ENCODE measurements at places on chromosomes 11 and 22.

DNA sequence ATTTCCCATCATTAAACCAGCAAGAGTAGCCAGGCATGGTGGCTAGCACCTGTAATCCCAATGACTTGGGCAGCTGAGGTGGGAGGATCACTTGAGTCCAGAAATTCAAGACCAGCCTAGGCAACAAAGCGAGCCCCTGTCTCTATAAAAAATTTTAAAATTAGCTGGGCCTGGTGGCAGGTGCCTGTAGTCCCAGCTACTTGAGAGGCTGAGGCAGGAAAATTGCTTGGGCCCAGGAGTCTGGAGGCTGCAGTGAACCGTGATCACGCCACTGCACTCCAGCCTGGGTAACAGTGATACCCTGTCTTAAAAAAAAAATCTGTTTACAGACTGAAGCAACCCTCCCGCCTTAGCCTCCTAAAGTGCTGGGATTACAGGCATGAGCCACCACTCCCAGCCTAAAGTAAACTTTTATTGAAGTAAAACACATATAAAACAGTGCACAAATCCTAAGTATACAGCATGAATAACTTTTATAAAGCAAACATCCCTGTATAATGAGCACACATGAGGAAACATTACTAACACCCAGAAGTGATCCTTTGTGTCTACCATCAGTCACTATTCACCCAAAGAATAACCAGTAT, 12.6 kb downstream of the UCP3 start:
- no peak for DNase-seq

DNA sequence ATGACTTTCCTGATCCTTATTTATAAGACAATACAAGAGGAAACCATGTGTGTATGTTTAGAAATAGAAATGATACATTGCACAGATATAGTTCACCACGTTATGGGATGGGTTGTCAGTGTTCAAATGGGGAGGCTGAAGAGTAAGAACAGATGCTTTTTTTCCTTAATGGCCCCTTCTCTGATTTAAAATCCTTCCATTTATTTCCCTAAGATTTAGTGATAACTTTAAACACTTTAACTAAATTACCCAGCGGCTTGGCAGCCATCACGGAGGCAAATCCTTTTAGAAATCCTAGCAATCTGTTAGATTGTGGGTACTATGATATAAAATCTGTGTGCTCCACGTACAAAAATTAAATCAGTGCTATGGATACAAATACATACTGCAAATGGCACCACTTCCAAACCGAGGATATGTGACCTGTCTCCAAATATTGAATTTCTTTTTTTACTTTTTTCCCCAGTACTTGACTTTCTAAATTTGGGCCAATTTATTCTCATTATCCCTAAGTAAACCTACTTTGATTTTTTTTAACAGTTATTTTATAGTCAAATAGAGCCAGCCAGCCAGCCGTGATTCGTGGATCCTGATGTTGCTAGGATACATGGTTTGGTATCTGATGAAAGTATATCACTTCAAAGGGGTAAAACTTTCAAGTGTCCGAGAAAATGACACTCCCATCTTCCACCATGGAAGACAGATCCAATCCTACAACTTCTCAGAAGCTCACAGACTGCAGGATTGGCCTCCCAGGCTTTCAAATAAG, 46.1 kb downstream of the BDNF start:
- DNase-seq: no peak

DNA sequence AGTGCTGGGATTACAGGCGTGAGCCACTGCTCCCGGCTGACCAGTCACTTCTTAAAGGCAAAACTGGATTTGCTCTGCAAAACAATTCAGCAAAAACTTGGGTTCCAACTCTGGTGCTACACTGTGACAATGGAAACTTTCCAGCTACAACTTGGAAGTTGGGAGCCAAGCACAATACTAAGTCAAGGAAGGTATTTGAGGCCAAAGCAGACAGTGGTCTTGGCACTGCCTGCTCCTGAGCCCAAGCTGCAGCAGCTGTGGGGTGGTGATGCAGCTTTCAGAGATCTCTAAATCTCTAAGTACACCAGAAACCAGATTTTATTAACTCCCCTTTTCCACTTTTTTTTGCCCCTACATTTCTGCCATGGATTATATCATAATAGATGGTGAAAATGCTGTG, 17.5 kb downstream of the ADM start:
- DNase-seq: no peak

- DNase-seq: no peak
Measured at GRCh38 chr22:45298934-45299505, 10.7 kb upstream of the FAM118A start.

DNA sequence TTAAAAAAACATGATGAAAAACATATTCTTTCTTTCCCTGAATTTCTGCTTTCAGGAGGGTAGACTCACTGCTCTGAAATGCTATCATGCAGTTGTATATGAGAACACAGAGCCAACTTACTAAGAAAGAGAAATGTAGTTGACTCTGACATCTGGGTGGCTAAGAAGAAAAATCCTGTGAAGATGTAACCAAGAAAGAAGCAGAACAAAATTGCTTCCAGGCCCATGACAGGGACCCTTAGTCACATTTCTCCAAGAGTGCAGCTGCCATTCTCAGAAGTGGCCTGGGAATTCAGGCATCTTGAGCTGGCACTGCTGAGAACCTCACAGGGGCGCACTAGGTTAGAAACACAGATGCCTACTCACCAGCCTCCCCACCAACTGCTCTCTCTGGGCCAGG, 73.6 kb downstream of the RPL27A start:
- DNase-seq: no peak

DNA sequence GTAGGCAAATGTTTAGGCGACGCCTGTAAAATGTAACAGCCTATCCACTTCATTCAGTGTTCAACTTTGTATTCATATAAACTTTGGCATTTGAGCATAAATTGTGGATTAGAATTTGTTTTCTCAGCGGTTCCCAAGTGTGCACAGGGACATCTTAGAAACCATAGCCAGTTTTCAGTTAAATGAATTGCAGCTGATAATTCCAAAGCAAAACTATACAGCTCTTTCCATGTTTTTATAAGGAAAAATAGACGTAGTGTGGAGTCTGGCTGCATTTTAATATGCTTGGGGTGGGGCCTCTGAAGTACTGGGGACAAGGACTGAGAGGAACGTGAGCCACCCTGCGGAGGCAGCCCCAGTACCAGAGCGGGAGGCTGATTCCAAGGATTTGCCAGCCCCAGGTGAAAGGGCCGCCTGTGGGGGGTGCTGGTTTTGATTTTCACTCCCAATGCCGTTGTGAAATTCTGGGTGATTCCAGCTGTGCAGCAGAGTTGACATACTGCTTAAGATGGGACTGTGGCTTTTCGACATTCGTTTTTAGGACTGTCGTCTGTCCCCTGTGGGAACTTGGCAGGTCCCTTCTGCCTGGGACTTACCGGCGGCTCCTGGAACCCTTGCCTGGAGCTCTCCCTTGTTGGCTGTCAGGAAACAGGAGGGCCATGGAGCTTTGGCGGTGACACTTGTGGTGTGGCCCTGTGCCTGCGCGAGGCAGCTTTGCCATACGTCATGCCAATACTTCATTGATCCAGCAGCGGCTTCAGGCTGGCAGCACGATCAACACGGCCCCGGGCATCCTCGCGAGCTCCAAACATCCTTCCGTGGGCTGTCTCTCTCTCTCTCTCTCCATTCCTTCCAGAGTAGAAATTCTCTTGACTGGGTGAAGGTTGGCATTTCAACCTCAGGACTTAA, 370.9 kb downstream of the TBC1D22A start:
- no peak for DNase-seq

GRCh38 chr22:17120711-17121232, 388 bp downstream of the TMEM121B start:
- DNase-seq: no peak

DNA sequence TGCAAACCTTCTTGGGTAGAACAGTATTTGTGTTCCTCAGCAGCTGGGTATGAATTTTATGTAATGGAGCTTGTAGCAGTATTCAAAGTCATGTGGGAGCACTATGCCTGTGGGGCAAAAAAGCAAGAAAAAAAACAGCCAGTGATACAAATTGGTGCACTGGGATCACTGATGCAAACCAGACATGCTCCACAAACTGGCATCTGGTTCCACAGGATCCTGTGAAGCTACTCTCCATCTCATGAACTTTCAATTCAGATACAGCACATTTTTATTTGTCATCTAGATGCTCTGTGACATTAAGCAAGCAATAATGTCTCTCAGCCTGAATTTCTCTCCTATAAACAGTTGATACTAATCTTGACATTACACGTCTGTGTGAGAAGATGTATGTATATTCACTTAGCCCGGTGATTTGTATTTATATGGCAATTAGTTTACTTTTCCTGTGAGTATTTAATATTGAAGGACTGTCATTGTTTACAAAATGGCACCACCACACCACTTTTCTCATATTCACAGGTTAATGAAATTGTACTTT, 208.5 kb upstream of the GRIA4 start:
- DNase-seq: no peak

DNA sequence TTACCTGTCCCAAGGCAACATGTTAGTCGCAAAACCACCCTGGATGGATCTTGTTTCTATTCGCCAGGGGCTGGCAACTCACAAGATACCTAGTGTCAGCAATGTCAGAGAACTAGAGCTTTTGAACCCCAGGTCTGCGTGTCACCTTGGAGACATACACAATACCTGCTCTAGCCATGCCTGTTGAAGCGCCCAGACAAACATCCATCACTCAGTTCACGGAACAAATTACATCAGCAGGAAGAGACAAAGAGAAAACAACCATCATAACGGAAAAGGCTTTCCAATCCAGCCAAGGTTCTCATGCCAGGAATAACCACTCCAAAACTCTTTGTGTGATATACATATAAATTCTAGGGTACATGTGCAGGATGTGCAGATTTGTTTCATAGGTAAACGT, 2.2 kb downstream of the CD59 start:
- DNase-seq: no peak

- DNase-seq: no peak
Measured at GRCh38 chr11:62273284-62273683, 3.3 kb downstream of the SCGB2A2 start.

DNA sequence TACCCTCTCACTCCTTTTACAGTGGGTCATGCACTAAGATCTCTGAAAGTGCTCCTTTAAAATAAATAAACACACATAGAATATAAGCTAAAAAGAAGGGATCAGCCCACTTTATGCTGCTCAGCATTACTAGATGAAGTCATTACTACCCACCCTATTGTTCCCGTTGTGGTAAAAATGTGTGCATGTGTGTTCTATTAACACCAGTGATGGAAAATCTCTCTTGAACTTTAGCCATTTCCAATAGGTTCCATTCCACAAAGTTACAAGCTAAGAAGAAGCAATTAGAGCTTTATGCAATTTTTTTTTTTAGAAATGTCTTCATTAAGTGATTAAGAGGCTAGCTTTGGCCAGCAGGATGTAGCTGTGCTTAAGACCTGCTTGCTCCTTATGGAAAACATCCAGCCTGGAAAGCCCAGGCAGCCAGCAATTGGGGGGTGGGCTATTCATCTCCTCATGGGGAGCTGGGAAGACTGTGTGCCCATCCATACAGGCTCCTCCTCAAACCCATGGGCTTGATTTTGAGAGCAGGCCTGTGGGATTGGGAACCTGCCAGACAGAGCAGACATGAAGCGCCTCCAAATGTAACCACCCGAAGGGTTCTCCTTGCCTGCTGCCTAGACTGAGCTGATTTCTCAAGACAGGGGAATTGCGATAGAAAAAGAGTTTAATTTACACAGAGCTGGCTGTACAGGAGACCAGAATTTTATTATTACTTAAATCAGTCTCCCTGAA, 92.9 kb upstream of the PARVA start:
- DNase-seq: no peak

DNA sequence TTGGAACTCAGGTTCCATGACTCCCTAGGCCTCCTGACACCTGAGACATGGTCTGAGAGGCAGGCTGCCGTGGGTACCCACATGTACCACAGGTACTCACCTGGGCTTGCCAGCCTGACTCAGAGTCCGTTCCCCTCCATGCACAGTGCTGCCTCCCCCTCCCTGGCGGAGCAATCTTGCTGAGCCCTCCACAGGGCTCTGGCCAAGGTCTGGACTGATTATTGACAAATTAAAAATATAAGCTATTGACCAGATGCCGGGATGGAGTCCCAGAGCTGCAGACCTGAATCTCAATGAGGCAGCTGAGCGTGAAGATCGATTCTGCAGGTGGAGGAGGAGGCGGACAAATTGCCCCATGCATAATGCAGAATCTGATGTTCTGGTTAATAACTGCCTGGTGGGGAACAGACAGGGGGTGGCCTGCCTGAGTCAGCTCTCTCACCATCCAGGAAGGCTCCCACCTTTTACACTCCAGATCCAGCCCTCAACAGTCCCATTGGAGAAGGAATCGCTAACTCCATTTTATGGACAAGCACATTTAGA, 422.7 kb downstream of the MIAT start:
- no peak for DNase-seq

- DNase-seq: no peak
Measured at GRCh38 chr11:102306817-102307726, 10.2 kb upstream of the BIRC3 start.

DNA sequence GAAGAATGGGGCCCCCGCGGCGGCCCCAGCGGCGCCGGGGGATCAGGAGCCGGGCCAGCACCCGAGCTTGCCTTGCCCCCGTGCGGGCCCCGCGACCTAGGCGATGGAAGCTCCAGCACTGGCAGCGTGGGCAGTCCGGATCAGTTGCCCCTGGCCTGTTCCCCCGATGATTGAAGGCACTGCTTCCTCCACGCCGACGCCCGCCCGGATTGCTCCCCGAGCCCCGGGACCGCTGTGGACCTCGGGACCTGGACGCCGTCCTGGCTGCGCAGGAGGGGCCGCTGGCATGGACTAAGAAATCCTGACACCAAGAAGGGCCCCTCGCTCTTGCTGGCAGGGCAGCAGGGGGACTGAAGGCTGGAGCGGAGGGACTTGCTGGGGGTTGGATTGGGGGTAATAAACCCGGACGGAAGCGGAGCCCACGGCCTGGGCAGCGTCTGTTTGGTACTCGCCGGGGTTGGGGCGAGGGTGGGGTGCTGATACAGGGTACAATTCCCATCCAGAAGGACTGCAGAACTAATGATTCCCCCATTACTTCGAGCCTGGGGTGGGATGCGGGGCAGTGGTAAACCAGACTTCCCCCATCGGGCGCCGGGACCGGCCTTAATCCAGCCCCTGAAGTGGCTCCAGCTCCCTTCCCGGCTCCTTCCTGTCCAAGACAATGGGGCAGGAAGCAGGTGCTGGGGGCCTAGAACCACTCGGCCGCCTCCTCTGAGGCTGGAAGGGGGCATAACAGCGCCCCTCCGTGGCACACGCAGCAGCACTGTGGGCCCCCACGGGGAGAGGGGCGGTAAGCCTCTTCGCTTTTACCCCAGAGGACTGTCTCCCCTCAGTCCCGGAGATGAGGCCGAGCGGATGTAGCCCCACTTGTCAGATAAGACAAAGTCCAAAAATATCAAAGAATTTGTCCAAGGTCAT, 1.0 kb downstream of the CCDC85B start:
- DNase-seq: peak; percentile 68

DNA sequence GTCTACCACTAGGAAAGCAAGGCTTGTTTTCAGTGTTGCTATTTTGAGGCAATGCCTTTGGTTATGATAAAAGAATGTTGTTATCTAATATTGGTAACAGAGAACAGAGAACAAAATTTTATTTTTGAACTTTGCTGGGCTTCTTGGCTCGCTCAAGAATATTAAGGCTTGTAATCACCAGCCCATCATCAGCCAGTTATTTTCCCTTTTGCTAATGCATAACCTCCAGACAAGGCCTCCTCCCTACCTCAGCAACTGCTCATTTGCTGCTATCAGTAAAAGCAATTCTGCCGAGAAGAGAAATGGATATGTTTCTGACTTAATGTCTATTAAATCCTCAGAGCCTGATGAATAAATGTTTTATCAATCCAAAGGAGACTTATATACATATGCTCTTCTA, 8.9 kb downstream of the MTMR2 start:
- no peak for DNase-seq

GRCh38 chr22:36085476-36086169, 57.0 kb upstream of the RBFOX2 start:
- DNase-seq: no peak

GRCh38 chr11:538431-539051, 1.2 kb downstream of the LRRC56 start:
- DNase-seq: no peak

Measured in stimulated activated naive CD8-positive, alpha-beta T cell treated with anti-CD3 and anti-CD28 coated beads, Interleukin-15, Interleukin-2, amounts not matched to agents 100 U/mL and 50 U/mL, for 24 hours (primary cell).